ENCODE measurements at places on chromosomes 11 and 22. TPM values are rescaled to one million over a fixed set of nuclear protein-coding genes. Genes with fewer than 3 reads are reported as not detected.

CCDC15 gene
- 0.94 TPM for total RNA-seq

TMPRSS5 gene
- not detected for total RNA-seq

MIOX gene
- total RNA-seq, result not detected

APOA4 gene
- 7,993 TPM for total RNA-seq

ELMOD1 gene
- total RNA-seq, result not detected

TRPM5 gene
- total RNA-seq, result 21.5 TPM

PLAAT4 gene
- 54.5 TPM for total RNA-seq

UCP3 gene
- total RNA-seq, result 3.3 TPM

CASP5 gene
- 10.5 TPM for total RNA-seq

CATSPER1 gene
- not detected for total RNA-seq

HEPHL1 gene
- total RNA-seq, result not detected

Measured in Peyer's patch (tissue), 4 donors.